ENCODE measurements at places on chromosomes 4 and X.

DNA sequence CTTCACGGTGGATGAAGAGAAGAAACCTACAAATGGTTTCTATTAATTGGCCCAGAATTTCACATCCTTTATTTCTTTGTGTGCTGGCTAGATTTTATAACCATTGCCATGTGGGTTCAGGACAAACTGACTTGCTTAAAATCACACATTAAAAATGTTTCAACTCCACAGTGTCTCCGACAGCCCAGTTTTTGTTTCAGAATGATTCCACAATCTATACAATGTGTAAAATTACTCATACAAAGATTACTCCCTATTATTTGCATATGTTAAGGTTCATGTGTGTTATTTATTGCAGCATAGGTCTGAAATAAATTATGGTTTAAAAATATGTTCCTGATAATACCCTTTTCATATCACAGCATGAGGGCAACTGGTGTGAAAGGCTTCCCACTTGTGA is 20.6 kb downstream of the DCHS2 start:
- H3K27ac ChIP-seq, result no peak overlapping the region
- peaks cover 12% of the 10 kb centered on the region for H3K27me3 ChIP-seq
- DNase-seq, result no peak
- no peaks in the 10 kb centered on the region for H3K4me1 ChIP-seq

DNA sequence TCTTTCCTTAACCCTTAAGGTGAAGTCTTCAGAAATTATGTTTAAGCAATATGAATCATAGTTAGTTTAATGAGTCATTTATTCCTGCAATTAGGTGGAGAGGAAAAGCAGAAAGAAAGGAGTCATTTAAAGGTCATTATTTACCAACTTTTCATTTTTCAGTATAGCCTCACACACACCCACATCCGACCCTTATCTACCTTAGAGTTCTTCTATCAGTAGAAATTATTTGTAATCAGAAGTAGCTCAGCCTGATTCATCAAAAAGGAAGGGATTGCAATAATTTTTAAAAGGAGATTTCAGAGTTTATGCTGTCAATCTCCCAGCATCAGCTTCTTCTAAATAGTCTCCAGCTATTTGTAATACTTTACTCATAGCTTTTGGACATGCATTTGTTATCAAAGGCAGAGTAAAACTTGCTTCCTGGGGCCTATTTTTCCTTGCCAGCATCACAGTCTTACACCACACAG is 5.9 kb downstream of the ANXA10 start:
- H3K36me3 ChIP-seq, result no peaks in the 10 kb centered on the region
- no peaks in the 10 kb centered on the region for H3K4me1 ChIP-seq

GRCh38 chr4:171785388-171785787 is 27.8 kb upstream of the GALNTL6 start:
- H3K36me3 ChIP-seq, result no peaks in the 10 kb centered on the region
- no peak overlapping the region for H3K4me3 ChIP-seq
- DNase-seq, result no peak
- no peaks in the 10 kb centered on the region for H3K27me3 ChIP-seq
- no peak overlapping the region for H3K27ac ChIP-seq

DNA sequence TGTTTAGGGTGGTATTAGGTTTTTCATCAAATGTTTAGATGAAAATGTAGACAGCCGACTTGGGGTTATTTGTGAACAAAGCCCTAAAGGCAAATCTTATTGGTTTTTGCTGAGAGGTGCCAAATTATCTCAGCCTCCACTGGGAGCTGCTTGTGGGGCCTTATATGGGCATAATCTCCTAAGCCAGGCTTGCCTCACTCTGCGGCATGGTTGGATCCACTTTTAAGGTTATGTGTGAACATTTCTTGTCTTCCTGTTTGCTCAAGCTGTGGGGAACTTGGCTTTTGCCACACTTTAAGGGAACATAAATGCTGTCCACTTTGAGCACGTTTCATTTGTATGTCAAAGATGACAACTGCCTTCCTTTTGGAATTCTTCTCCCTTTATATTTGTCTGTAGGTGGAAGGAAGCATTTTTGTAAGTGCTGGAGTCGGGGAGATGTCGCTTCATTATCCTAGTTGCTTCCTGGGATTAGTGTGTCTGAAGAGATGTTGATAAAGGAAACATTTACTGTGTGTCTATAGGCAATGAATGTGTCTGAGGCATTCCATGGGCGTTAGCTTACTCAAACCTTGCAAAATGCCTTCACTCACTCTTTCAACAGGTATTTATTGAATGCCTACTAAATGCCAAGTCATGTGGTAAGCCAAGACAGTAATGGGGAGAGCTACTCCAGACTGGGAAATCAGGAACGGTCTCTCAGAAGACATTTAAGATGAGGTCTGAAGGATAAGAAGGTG is 78.3 kb downstream of the SLC9A6 start:
- peaks cover 4% of the 10 kb centered on the region for H3K36me3 ChIP-seq
- no peak for DNase-seq
- H3K27ac ChIP-seq, result no peak overlapping the region
- no peaks in the 10 kb centered on the region for H3K4me1 ChIP-seq
- H3K27me3 ChIP-seq, result no peaks in the 10 kb centered on the region
- no peak overlapping the region for H3K4me3 ChIP-seq

DNA sequence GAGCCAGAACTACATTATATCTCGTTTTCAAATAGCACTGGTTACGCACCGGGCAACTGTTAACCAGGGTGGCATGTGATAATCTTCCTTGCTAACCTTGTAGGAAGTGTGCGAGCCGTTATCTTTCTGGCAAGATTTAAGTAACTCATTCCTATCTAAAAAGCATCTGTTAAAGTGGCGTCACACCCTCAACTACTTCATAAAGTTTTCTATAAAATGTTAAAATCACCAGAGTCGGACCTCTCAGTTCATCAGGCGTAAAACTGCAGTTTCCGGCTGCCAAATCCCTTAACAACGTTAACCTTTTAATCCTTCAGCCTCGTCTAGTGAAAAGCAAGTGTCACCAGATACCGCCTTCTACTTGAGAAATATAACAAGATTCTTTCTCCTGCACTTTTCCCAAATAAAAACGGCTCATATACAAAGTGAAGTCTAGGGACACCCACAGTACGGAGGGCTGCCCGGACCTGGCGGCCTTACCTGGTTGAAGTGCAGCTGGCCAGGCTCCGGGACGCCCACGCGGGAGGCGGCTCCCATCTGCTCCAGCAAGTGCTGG is 1.2 kb downstream of the SLC39A8 start:
- H3K27ac ChIP-seq, result peak overlapping the region; percentile 91
- peak overlapping the region; percentile 90 for H3K4me3 ChIP-seq
- H3K4me1 ChIP-seq, result peaks cover 40% of the 10 kb centered on the region
- peaks cover 12% of the 10 kb centered on the region for H3K36me3 ChIP-seq

GRCh38 chrX:20913760-20914159 is 460.5 kb upstream of the CNKSR2 start:
- no peak for DNase-seq
- H3K27ac ChIP-seq, result no peak overlapping the region
- H3K4me1 ChIP-seq, result no peaks in the 10 kb centered on the region
- H3K36me3 ChIP-seq, result no peaks in the 10 kb centered on the region
- no peaks in the 10 kb centered on the region for H3K27me3 ChIP-seq
- H3K4me3 ChIP-seq, result no peak overlapping the region

Measured in effector memory CD8-positive, alpha-beta T cell (primary cell).